ENCODE measurements at places on chromosomes 1 and 21.
A peak's percentile ranks its signal among the peaks of the same experiment; 100 is the strongest.

DNA sequence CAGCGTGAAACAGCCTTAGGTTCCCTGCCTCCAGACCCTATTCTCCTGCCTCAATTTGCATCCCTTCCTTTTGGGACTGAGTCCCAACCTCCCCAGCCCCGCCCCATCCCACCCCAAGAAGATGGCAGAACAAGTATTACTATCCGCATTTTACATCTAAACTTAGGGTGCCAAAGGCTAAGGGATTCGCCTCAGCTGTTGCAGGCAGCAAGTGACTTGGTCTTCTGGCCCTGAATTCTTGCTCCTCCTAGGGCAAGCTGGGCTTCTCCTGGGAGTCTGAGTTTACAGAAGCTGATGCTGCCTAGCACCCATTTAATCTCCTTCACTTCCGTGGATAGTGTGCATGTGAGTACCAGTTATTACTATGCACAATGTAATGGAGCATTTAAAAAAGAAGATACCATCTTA lies 161.3 kb upstream of the NR5A2 start:
- no peak for DNase-seq

GRCh38 chr1:181151378-181152326 lies 63.2 kb downstream of the IER5 start:
- DNase-seq, result peak; percentile 22

DNA sequence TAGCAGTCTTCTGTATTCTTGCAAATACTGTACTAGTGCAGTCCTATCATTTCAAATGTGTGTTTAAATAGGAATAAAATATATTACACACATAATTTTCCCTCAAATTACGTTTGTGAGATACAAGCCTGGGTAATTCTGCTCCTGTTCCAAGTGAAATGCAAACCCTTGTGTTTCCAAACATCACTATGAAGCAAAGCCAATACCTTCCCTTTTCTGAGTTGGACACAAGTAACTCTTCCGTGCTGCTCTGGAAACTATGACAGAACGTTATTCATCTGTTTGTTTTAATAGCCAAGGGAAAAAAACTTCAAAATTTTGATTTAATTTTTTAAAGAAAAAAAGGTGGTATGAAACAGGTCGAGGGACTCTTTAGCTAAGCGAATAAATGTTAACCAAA lies 73.7 kb upstream of the UBE2U start:
- DNase-seq, result no peak

DNA sequence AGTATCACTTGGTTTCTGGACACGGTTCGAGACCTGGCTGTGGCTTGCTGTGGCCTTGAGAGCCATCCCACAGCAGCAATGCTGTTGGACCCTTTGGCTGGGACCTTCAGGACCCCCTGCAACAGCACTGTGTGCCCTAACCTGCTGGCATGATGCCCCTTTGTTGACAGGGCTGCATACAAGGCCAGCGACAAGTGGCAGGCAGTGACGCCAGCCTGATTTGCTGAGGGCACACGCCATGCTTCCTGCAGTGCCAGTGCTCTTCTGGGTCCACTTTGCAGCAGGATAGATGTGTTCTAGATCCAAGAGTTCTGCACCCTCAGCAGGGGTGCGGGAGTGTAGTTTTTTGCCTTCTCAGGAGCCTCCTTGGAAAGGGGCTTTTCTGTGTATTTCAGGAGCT lies 32.8 kb downstream of the COQ8A start:
- DNase-seq, result no peak

DNA sequence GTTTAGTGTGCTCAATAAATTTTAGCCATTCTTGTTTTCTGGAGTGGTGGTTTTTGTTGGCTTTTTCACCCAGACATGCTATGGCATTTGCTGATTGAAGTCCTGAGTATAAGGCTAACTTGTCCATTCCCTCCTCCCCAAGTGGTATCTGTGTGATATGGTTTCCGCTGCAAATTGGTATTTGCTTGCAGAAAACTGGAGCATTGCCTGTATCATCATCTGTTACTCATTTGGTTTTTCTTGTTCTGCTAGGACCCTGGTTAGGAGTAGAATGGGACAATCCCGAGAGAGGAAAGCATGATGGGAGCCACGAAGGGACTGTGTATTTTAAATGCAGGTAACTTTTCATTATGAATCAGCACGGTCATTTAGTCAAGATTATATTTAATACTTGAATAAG lies 34.0 kb downstream of the TBCE start:
- no peak for DNase-seq

DNA sequence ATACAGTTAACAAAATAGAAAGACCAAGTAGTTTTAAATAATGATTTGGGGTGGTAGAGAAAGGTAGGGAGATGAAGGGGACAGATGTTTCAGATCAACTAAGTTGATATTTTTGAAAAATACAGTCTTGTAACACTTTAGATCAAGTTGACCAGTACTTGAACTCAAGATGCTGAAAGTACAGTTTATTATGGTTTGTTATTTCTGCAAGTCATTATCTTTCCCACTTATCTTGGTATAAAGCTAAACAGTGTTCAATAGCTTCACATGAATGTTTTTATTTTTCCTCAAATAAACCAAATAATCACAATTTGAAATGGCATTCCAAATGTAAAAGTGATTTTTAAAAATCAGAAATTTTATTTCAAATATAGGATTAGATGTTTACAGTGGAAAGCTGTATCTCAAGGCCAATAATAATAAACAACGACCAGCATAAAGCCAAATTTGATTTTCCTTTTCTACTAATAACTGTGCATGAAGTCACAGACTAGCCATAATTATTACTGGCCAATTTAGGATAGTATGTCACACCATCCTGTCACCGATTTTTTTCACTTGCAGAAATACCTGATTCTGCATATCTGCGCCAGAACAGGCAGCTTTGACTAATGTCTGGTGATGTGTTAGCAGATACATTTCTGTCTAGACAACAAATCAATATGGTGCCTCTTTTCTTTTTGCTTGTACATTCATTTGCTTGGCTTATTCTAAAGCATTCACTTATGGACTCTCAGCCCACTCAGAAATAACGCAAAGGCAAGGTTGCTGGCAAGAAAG lies 320.2 kb downstream of the TM2D1 start:
- no peak for DNase-seq

DNA sequence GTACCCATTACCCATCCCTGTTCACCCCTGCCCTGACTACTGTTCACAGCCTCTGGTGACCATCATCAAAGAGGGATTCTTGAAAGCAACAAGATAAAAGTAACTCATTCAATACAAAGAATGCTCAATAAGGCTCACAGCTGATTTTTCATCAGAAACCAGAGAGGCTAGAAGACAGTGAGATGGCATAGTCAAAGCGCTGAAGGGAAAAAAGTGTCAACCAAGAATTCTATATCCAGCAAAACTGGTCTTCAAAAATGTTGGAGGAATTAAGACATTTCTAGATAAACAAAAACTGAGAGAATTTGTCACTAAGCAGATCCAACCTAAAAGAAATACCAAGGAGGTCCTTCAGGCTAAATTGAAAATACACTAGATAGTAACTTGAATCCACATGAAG lies 27.1 kb downstream of the CSF1 start:
- DNase-seq, result no peak

GRCh38 chr1:78279051-78279450 lies 211.7 kb upstream of the PTGFR start:
- no peak for DNase-seq

All from activated T-cell treated with anti-CD3 and anti-CD28 coated beads, Interleukin-2, amount 50 U/mL, for 72 hours (primary cell).